ENCODE measurements at places on chromosomes 3 and 15.

GRCh38 chr15:25866874-25867273 lies 3.7 kb upstream of the ATP10A start:
- no peak for DNase-seq

GRCh38 chr3:159640225-159640624 lies 348.4 kb upstream of the IL12A start:
- DNase-seq: no peak

GRCh38 chr3:181916013-181916412 lies 204.3 kb downstream of the SOX2 start:
- no peak for DNase-seq

- DNase-seq: no peak
Observed at GRCh38 chr3:53583161-53583690, 88.8 kb downstream of the CACNA1D start.

- DNase-seq: no peak
Observed at GRCh38 chr3:172562871-172563865, 39.9 kb upstream of the TNFSF10 start.

- DNase-seq: no peak
Observed at GRCh38 chr3:63624941-63625560, 27.4 kb upstream of the SNTN start.
